ENCODE measurements at places on chromosomes 4 and X. TPM values are rescaled to one million over a fixed set of nuclear protein-coding genes. Genes with fewer than 3 reads are reported as not detected.

DNA sequence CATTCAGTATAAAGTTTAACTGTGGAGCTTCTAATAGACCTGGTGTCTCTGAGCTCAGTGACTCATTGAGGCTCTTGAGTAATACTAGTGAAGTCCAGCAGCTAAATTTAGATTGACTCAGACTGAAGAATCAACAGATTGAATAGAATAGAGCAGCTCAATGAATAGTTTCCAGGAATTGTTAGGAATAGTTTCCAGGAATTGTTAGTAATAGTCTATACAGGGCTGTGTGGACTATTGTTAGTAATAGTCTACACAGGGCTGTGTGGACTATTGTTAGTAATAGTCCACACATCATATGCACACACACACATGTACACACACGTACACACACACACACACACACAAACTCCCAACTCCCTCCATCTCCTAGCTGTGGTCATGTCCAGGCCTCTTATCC lies 3.0 kb downstream of the GIMD1 start:
- no peaks in the 10 kb centered on the region for H3K36me3 ChIP-seq
- no peaks in the 10 kb centered on the region for H3K4me1 ChIP-seq
- no peak for DNase-seq
- H3K27ac ChIP-seq = no peak overlapping the region

- 0 out of 2 replicates have a peak, but pooled peaks cover 3% of the 10 kb centered on the region for H3K4me1 ChIP-seq
- no peaks in the 10 kb centered on the region for H3K36me3 ChIP-seq
- no peak overlapping the region for H3K4me3 ChIP-seq
- no peak for DNase-seq
- H3K27ac ChIP-seq = no peak overlapping the region
- no peaks in the 10 kb centered on the region for H3K27me3 ChIP-seq
These were observed 556.8 kb upstream of the LCORL start for GRCh38 chr4:18578307-18578706.

DNA sequence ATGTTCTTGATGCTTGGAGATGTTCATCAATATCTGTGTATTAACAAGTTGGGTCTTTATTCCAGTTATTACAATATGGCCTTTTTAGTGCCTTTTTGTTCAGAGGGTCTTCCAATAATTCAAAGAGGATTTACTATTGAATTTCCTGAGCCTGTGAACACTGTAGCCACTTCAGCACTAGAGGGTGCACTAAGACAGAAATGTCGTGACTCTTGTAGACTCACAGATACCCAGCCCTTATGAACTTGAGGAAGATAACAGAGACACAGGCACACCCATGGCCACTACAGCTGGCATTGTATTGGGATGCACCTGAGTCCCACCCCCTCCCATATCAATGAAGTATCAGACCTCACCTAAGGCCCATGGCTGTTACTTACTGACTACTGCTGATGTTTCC lies 54.4 kb upstream of the ACTRT1 start:
- no peaks in the 10 kb centered on the region for H3K36me3 ChIP-seq
- no peaks in the 10 kb centered on the region for H3K4me1 ChIP-seq
- H3K4me3 ChIP-seq = no peak overlapping the region
- no peak overlapping the region for H3K27ac ChIP-seq
- no peaks in the 10 kb centered on the region for H3K27me3 ChIP-seq

- no peaks in the 10 kb centered on the region for H3K36me3 ChIP-seq
- no peaks in the 10 kb centered on the region for H3K4me1 ChIP-seq
- H3K27ac ChIP-seq = no peak overlapping the region
- DNase-seq = no peak
These were observed 109.6 kb downstream of the SHROOM4 start for GRCh38 chrX:50704360-50704759.

DNA sequence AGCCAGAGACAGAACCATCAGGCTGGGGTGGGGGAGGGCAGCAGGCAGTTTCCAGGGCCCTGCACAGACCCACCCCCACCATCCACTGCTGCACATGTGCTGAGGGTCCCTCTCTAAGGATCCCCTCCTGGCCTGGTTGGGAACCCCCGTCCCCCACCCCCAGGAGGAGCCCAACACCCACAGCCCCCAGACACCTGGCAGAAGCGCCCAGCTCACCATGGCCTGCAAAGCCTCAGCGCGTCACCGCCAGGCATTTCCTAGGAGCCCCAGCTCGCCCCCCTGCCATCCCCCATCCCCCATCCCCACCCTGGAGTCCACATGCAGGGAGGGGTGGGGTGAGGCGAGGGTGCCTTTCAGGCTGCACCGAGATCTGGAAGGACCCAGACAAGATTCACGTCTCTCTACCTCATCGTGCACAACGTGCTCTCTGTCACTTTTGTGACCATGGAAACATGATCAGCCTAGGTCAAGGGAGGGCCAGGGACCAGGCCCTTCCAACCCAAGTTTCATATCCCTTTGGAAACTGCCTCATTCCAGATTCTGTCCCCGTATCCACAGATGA lies 9.3 kb downstream of the MXD4 start:
- H3K4me3 ChIP-seq = no peak overlapping the region
- no peak for DNase-seq
- H3K27me3 ChIP-seq = no peaks in the 10 kb centered on the region
- H3K27ac ChIP-seq = no peak overlapping the region
- no peaks in the 10 kb centered on the region for H3K36me3 ChIP-seq

DNA sequence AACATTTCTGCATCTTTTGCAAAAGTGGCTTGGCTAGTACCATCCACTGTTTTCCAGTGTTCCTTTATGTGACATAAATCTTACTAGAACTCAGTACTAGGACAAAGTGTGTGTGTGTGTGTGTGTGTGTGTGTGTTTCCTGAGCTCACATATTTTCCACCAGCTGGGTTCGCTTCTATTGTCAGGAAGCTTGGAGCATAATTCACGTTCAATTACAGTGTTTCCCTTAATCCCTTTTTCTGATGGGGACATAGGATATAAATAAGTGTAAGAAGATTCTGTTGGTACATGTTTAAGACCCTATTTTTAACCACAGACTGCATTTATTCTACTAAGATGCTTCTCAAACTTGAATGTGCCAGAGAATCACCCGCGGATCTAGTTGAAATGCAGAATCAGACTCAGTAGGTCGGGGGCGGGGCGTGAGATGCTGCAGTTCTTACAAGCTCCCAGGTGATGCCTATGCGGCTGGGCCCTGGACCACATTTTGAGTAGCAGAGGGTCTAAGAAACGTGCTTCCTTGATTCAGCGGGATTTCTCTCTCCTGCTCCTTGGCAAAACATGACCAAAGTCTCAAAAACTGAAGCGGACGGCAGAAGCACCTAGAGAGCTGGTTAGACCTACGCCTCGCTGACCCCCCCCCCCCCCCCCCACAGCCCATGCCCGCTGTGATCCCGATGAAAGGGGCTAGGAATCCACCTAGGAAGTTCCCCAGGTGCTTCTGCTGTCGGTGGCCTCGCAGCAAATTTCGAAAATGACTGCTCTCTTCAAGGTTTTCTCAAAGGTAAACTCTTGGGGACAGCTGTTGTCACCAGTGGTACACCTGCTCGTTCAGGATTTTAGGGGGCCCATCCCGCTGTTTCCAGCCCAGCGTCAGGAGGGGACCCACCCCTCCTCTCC lies 797 bp downstream of the CD99L2 start:
- H3K36me3 ChIP-seq = no peaks in the 10 kb centered on the region
- H3K27me3 ChIP-seq = no peaks in the 10 kb centered on the region
- peak overlapping the region; percentile 69 for H3K27ac ChIP-seq
- DNase-seq = no peak

DNA sequence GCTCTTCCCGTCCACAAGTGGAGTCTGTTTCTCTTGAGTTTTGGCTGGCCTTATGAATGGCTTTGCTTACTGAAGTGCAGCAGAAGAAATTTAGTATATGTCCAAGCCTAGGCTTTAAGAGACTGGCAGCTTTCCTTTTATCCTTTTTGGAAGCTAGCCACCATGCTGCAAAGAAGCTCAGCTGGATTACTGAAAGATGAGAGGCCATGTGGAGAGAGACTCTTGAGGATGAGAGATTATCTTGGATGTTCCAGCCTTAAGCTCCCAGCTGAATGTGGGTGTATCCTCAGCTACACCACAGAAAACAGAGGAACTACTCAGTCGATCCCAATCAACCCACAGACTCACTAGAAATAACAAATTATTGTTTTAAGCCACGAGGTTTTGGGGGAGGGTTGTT lies 12.5 kb downstream of the CCNG2 start:
- peaks cover 23% of the 10 kb centered on the region for H3K36me3 ChIP-seq
- no peak for DNase-seq

DNA sequence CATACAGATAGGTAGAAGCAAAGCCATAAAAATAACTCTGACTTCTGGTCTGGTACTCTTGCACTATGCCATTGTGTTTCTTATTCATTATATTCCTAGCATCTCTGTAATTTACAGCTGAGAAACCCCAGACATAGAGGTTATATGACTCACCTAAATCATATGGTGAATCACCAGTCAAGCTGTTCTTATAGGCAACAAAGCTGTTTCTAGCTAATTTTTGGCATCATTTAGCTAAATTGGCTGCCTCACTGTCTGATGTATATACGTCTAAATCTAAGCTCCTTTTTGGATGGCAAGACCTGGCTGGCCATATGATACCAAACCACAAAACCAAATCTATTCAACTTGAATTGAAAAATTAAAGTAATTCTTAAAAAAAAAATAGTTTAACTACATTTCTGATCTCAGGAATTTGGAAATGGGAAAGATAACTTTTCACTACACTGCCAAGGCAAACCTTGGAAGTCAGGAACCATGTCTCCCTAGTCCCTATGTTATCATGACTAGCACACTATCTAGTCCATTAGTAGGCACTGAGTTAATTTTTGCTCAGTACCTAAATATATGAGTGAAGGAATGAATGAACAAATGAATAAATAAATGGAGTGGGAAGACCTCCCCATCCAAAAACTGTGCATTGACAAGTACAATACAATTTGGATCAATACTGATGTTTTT lies 41.3 kb upstream of the STAG2 start:
- no peaks in the 10 kb centered on the region for H3K4me1 ChIP-seq
- DNase-seq = no peak
- H3K4me3 ChIP-seq = no peak overlapping the region
- H3K36me3 ChIP-seq = no peaks in the 10 kb centered on the region

- H3K27me3 ChIP-seq = no peaks in the 10 kb centered on the region
- no peaks in the 10 kb centered on the region for H3K36me3 ChIP-seq
- no peak for DNase-seq
- H3K4me1 ChIP-seq = no peaks in the 10 kb centered on the region
- no peak overlapping the region for H3K27ac ChIP-seq
These were observed 37.3 kb upstream of the BCORL1 start for GRCh38 chrX:129945131-129945530.

GRCh38 chr4:185567381-185568376 lies 32.4 kb upstream of the PDLIM3 start:
- H3K27ac ChIP-seq = no peak overlapping the region
- H3K36me3 ChIP-seq = no peaks in the 10 kb centered on the region
- no peaks in the 10 kb centered on the region for H3K4me1 ChIP-seq
- DNase-seq = no peak
- no peak overlapping the region for H3K4me3 ChIP-seq

- H3K36me3 ChIP-seq = no peaks in the 10 kb centered on the region
- H3K4me3 ChIP-seq = no peak overlapping the region
- H3K27ac ChIP-seq = no peak overlapping the region
- no peak for DNase-seq
- no peaks in the 10 kb centered on the region for H3K4me1 ChIP-seq
- no peaks in the 10 kb centered on the region for H3K27me3 ChIP-seq
These were observed 7.9 kb downstream of the TBX22 start for GRCh38 chrX:80022363-80023031.

- no peak overlapping the region for H3K27ac ChIP-seq
- no peak overlapping the region for H3K4me3 ChIP-seq
- H3K4me1 ChIP-seq = no peaks in the 10 kb centered on the region
- no peaks in the 10 kb centered on the region for H3K36me3 ChIP-seq
- H3K27me3 ChIP-seq = no peaks in the 10 kb centered on the region
- DNase-seq = no peak
These were observed 191.8 kb upstream of the S100G start for GRCh38 chrX:16458208-16458607.

Gene CLTRN
- 0.38 TPM for total RNA-seq

Gene MAGEA2
- total RNA-seq = not detected

Gene MAGEA12
- total RNA-seq = not detected

Gene CCSER1
- total RNA-seq = 1.2 TPM

Gene ALB
- total RNA-seq = 22.3 TPM

Gene NUP62CL
- total RNA-seq = 3.2 TPM

Gene MRFAP1L1
- 44.0 TPM for total RNA-seq

Gene PSAPL1
- total RNA-seq = not detected

All from GM12878 (cell line).